Smooth muscle cell of the umbilical artery (primary cell): ENCODE measurements at places on chromosomes 6 and 20. TPM values are rescaled to one million over a fixed set of nuclear protein-coding genes. Genes with fewer than 3 reads are reported as not detected.

The MYMX gene
- total RNA-seq = not detected in 2 replicates

The SPAG4 gene
- total RNA-seq = 18.6 and 31.5 TPM in 2 replicates

The NKX2-4 gene
- total RNA-seq = not detected in 2 replicates

The KIFC1 gene
- 1.2 and 11.2 TPM in 2 replicates for total RNA-seq

The FNDC1 gene
- 0.30 TPM in 1 of 2 replicates, not detected in the other for total RNA-seq

The TSPO2 gene
- total RNA-seq = not detected in 2 replicates
